C1 segment of cervical spinal cord (tissue), 14 donors: ENCODE measurements at places on chromosomes 16 and 17.

DNA sequence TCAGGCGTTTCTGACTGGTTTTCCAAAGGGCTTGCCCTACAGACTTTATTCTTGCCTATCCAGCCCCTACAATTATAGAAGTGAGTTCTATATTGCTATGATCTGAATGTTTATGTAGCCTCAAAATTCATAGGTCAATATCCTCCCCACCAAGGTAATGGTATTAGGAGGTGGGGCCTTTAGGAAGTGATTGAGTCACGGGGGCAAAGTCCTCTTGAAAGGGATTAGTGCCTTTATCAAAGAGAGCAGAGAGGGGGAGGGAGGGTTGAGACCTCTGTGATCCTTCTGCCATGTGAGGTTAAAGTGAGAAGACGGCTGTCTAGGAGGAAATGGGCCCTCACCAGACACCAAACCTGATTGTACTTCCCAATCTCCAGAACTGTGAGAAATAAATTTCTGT is 931 bp upstream of the CPHXL start:
- DNase-seq = no peak

DNA sequence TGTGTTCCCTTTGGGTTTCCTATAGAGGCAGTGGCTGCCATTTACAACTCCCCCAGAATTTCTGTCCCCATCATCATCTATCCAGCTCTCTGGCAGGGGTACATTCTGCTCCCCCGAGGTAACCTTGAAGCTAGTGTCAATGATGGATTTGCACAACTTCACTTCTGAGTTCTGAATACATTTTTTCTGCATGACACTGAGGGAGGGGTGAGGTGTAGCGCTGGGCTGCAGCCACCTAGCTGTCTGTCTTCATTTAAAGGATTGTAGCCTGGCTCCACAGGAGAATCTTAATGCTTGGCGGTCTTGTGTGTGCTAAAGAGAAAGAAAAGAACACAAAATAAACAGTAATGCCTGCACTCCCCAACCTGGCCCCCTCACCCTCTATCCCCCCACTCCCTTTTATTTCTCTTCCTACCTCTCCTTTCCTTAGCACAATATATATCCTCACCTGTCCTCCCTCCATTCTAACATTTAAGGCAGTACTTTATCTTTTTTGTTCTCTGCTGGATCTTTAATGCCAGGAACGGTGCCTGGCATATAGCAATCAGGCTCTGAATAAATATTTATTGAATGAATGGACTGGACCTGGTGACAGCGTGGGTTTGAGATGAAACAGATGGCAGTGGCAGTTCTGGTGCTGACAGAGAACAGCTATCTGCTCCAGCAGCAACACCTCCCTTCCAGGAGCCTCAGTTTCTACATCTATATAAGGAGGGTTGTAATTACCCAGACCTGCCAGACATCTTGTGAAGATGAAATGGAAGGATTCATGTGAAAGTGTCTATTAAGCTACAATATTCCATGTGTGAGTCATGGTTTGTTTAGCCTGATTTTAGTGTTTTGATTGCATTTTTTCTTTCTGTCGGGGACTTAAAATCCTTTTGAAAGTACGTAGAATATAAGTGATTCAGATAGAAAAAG is 163.5 kb upstream of the CDH11 start:
- DNase-seq = no peak

DNA sequence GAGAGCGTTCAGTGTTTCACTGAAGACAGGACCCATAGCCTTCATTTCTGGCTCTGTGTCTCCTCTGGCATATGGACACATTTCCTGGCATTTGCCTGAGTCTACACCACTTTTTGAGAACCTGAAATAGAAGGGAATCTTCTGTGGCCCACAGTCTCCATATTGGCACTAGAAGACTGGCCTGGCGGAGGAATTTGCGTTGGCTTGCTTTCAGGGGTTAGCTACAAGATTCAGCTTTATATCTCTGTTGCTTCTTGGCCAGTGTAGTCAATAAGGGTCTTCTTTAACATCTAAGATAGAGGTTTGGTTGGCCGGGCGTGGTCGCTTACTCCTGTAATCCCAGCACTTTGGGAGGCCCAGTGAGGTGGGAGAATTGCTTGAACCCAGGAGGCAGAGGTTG is 12.8 kb upstream of the CLEC18C start:
- no peak for DNase-seq

DNA sequence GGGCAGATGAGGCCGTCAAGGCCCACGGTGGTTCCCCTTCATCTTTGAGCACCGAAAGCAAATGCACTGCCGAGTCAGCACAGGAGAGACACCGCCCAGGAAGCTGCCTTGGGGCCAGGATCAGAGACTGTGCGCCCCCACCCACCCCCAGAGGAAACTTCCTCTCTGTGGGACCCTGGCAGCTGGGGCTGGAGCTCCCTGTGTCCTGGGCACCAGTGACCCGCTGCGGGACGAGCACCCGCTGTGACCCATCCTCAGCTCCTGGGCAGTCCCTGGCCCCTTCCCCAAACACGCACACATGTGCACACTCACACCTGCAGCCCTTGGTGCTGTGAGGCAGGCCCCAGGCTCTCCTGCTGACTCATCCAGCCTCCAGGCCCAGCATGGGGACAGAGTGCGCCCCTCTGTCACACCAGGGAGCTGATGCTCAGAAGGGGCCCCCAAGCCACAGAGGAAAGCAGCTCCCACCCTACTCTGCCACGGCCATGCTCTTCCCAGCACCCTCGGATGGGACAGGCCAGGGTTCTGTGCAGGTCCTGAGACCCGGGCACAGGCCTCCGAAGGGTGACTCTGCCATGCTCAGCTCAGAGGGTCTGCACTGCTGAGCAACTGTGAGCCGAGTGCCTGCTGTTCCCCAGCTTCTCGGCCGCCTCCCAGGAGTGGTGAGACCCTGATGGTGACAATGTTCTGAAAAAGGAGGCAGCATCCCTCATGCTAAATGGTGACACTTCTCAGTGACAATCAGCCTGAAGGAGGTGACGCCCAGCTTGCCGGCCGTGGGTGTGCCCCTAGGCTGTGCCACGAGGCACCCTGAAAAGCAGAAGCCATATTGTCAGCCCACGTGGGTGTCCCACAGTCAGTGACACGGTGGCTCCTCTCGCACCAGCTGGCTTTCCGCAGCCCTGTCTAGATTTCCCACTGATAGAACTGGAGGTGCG is 3.6 kb downstream of the PIEZO1 start:
- DNase-seq = no peak

DNA sequence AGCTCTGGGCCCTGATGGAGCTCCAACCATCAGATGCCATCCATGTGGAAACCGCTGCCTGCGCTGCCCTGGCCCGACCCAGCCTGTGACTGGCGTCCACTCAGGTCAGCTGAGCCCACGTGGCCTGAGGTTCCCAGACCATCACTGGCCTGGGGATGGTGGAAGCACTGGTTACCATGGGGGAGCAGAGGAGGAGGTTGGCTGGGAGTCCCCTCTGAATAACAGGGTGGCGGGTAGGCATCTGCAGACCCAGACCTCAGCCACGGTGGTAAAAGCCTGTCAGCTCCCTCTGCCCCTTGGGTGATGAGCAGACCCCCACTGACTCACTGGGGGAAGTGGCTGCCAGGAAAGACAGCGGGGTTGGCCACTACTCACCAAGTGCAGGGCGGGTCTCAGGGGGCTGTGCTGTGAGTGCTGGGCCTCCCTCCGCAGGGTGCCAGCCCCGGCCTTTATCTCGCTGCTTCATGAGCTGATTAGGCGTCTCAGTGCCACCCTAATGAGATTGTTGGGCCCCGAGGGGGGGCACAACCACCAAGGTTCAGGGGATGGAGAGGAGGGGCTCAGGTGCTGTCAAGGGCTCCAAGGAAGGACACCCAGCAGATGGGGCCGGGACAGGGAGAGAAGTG is at the start of gene PDE6G:
TSS of gene PDE6G (minus strand) at position 425 of the 626 bp plus-strand sequence. CDS start 3,237 bp downstream, outside the sequence.
- no peak for DNase-seq

- DNase-seq = no peak
These were observed 279.8 kb upstream of the SALL1 start for GRCh38 chr16:51430716-51431369.

- DNase-seq = no peak
These were observed 139.7 kb upstream of the MAF start for GRCh38 chr16:79740252-79740651.

DNA sequence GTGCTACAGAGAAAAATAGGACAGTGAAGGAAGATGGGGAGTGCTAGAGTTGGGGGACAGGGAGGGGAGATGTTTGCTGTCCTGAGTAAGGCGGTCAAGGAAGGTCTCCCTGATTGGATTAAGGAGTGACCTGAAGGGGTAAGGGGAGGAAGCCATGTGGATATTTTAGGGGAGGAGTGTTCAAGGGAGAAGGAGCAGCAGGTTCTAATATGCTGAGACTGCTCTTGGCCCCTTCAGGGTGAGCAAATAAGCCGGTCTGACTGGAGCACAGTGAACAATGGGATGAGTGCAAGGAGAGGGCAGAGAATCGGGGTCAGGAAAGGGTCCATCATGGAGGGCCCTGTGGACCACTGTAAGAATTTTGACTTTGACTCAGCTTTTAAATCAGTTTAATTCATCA is 188.8 kb downstream of the IRX3 start:
- DNase-seq = no peak

- DNase-seq = no peak
These were observed 71.1 kb downstream of the METRNL start for GRCh38 chr17:83150369-83151055.

DNA sequence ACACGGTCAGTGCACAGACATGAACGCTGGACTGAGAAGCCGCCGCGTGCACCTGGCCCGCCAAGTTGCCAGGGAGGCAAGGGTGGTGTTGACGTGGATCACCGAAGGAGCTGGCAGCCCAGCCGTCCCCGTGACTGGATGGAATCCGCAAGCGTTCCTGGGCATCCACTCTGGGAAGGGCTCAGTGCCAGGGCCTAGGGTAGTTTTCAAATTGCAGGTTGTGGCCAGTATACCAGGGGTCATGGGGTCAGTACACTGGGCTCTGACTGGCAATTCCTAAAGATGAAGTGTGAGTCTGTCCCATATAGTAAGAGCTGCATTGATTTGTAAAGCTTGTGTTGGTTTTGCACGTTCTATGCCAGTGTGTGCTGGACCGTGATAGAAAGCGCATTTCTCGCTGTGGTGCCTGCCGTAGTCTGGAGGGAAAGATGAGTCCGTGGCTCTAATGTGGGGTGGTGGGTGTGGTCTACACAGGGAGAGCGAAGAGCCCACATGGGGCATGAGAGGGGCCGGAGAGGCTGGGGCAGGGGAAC is 21.1 kb upstream of the METRNL start:
- no peak for DNase-seq

- DNase-seq = no peak
These were observed 21.0 kb upstream of the AGRP start for GRCh38 chr16:67504031-67505021.

GRCh38 chr17:32445497-32445896 is 1.2 kb downstream of the PSMD11 start:
- no peak for DNase-seq

- no peak for DNase-seq
These were observed 763 bp upstream of the TOM1L1 start for GRCh38 chr17:54899721-54900456.

DNA sequence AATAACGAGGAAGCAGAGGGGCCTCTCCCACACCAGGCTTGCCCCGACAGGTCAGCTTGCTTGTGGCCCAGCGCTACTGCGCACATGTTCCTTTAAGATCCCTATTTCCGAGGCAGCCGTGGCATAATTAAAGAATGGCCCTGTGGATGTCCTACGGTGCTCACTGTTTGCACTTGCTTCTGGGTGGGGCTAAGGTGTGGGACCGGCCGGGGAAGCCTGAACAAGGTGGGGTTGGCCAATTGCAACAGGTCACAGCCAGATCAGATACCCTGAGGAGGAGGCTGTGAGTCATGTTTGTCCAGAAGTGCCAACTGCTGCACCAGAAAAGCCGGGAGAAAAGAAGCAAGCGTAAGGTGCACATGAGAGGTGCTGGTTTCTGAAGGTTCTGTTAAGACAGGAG is 158.5 kb upstream of the CACNG5 start:
- no peak for DNase-seq

DNA sequence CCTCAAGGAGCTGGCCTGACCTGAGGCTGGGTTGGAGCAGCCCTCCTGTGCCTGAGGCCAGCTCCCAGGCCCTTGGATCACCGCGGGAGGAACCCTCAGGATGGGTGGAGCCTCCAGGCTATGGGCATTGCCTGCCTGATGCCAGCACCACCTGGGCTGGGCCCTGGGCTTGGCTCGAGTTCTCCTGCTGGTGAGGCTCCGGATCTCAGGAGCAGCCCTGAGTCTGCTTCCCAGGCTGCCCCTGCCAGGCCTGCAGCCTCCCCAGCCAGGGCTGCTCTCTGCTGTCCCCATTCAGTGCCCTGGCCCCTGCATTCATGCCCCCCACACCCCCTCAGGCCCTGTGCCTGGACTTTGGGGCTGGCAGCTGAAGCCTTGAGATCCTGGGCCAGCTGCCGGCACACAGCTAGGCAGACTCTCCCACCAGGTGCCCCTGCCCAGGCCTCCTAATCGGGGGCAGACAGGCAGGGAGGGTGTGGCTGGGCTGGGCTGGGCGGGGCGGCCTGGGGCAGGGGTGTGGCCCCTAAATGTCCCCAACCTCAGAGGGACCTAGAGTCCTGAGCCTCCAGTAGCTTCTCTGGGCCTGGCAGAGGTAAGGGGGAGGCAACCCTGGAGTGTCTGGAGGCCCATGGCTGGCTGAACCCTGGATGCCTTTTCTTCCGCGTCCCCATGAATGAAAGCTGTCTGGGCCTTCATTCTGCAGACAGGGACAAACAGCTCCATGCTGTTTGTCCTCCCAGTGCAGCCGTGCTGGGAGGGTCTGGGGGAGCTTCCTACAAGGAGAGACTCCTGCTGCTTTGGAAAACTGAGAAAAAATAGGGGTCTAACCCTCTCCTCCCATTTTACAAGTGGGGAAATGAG is 1.1 kb upstream of the PIGQ start:
- DNase-seq = no peak

DNA sequence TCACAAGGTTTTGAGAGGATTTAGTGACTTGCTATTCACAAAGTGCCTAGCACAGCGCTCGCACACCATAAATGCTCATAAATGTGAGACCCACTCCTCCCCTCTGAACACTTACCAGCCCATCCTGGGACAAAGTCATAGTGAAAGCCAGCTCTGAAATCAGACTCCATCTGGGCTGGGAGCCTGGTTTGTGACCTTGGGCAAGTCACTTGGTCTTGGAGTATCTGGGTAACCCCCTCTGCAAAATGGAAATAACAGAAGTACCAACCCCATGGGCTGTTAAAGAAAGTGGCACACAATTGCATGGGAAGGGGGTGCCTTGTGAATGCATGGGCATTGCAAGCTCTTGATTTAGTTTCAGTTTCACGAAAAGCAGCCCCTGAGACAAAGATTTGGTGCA is 104.7 kb upstream of the CDH5 start:
- DNase-seq = no peak

GRCh38 chr16:29925105-29925756 is 795 bp downstream of the KCTD13 start:
- no peak for DNase-seq

DNA sequence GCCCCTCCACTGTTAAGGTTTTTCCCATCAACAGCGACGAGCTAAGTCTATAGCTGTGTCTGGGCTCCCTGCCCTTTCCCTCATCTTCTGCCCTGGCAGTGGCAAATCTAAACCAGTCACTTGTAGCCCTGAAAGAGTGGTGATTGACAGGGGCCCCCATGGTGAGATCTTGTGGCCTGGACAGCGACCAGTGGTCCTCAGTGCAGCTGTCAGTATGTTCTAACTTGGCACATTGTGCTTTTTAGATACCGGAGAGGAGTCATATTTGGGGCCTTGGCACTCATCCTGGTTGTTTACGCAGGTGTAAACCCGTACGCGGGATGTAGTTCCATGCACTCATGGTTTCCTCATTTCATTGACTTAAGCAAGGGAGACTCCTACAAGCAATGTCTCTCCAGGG is 57.5 kb upstream of the ARHGAP44 start:
- DNase-seq = no peak
